ENCODE measurements at places on chromosomes 7 and 10.
A peak's percentile ranks its signal among the peaks of the same experiment; 100 is the strongest.

DNA sequence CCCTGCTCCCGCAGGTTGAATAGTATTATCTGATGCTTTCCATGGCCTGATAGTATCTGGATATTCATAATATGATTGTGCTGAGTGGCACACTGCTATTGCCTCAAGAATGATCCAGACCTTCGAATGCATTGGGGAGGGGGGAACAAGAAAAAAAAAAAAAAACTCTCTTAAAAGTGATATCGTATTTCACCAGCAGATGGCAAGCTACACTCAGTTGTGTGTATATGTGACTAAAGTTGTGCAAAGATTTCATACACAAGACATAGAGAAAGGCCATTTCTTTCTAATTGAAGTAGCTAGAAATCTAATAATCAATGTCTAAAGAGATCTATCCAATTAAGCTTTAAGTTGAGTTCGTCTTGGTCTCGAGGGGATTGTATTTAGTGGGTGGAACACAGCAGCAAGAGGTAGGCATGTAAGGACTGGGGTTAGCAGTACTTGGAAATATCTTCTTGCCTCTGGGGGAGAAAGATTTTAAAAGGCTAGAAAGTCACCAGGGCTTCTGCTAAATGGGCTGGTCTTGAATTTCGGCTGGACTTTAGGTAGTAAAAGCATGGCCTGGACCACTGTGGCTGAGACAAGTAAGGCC lies 15.3 kb downstream of the SFRP4 start:
- DNase-seq = no peak

- DNase-seq = peak; percentile 77
These were observed 8.5 kb downstream of the SP8 start for GRCh38 chr7:20778063-20778721.

DNA sequence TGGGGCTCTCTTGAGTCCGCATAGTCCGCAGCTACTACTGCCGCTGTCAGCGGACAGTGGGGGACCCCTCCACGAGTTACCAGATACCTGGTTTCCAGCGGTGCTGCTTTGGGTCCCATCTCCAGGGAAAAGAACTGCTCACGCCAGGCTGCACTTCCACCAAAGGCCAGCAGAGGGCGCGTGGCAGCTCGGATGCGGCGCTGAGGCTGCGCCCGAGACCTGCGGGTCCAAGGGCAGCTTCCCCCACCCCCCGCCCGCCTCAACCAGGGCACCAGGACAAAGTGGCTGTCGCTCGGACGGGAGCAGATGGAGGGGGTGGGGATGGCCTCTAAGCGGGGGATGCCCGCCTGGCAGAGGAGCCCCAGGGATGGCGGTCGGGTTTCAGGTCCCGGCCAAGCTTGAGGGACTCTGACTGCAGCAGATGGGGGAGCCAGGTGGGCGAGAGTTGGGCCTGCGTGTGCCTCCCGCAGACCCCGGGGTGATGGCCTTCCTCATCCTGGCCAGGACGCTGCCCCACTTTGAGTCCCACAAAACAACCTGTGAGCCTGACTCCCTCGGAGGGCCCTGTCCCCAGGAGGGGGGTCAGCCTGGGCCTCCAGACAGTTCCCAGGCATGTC lies 23.8 kb upstream of the ZNF735 start:
- DNase-seq = peak; percentile 40

- no peak for DNase-seq
These were observed 91.0 kb upstream of the LANCL2 start for GRCh38 chr7:55274156-55274555.

DNA sequence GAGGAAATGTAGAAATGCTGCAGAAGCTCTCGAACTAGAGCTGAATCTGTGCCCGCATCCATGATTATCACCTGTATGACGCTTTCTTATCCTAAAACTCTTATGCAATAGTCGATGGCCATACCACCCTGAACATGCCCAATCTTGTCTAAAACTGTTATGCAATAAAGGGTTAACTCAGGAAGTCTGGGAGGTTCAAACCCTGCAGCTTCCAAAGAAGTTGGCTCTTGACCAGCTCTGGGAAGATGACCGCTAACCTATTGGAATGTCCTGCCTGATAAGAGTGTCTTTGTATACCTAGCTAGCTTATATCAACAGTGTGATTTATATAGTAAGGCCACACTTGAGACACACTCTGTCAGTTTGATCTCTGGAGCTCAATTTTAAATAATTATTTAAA lies 3.4 kb upstream of the C10orf88 start:
- no peak for DNase-seq

Data from suppressor macrophage (primary cell).